Endothelial cell of umbilical vein (primary cell): ENCODE measurements at places on chromosomes 7 and 10.

- DNase-seq: no peak
- H3K27ac ChIP-seq: no peak overlapping the region
- no peaks in the 10 kb centered on the region for H3K4me1 ChIP-seq
- H3K4me3 ChIP-seq: no peak overlapping the region
- H3K27me3 ChIP-seq: no peaks in the 10 kb centered on the region
These were observed 115.2 kb upstream of the SFMBT2 start for GRCh38 chr10:7526017-7526400.

DNA sequence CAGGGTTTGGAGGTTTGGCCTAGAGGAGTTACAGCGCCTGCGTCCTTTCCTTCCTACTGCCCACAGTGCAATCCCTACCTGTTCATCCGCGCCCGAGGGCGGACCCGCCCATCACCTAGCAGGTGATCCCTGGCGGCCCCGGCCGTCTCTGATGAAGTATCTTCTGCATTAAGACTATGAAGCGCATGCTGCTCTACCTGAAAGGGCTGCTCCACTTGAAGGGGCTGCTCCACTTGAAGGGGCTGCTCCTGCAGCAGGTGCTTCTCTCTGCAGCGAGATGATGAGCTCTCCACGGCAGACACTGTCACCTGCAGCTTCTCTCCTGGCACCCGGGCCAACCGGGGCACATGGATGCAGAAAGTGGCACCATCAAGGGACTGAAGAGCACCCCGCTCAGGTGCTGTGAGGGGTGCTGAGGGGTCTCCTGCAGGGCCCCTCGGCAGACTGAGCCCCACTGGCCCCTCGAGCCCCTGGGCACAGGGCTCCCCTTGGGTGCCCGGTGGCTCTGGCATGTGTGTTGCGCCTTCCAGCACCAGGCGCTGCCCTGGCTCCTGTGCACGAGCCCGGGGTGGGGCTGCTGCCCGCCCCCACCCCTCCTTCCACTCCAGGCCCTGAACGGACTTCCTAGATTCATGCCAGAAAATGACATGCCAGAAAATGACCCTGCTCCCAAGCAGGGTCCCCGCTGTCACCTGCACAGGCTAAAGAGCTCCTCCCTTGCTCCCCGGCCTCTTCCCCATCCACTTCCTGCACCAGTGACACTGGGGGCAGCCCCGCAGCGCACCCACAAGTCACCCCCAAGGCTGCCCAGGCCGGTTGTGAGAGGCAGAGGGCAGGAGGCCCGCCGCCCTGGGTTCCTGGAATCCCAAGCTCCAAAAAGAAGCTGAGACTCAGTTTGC, 29.4 kb downstream of the WDR86 start:
- H3K4me1 ChIP-seq: no peaks in the 10 kb centered on the region
- peaks cover 16% of the 10 kb centered on the region for H3K27me3 ChIP-seq
- no peak for DNase-seq
- H3K4me3 ChIP-seq: no peak overlapping the region
- H3K36me3 ChIP-seq: peaks cover 13% of the 10 kb centered on the region
- no peak overlapping the region for H3K27ac ChIP-seq

GRCh38 chr7:135012229-135012628, 25.9 kb downstream of the AGBL3 start:
- H3K27ac ChIP-seq: no peak overlapping the region
- no peaks in the 10 kb centered on the region for H3K27me3 ChIP-seq
- no peaks in the 10 kb centered on the region for H3K4me1 ChIP-seq
- no peak overlapping the region for H3K4me3 ChIP-seq

DNA sequence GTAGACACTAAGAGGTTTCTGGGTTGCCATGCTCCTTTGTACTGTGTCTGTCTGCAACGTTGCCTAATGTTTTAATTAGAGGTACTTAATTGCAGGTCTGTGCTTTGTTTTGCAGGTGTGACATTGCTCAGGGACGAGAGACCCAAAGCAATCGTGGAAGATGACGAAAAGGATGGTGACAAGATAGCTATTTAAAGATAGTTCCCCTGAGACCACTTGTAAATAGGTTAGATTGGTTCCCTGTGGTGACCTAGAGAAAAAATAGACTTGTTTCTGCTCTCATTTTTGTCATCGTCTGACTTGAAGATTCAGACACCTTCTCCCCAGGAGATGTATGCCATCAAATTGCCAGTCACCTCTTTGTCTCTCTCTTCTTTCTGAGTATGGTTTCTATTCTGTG, 20.1 kb downstream of the PPP1R17 start:
- no peak for DNase-seq
- H3K27ac ChIP-seq: no peak overlapping the region

DNA sequence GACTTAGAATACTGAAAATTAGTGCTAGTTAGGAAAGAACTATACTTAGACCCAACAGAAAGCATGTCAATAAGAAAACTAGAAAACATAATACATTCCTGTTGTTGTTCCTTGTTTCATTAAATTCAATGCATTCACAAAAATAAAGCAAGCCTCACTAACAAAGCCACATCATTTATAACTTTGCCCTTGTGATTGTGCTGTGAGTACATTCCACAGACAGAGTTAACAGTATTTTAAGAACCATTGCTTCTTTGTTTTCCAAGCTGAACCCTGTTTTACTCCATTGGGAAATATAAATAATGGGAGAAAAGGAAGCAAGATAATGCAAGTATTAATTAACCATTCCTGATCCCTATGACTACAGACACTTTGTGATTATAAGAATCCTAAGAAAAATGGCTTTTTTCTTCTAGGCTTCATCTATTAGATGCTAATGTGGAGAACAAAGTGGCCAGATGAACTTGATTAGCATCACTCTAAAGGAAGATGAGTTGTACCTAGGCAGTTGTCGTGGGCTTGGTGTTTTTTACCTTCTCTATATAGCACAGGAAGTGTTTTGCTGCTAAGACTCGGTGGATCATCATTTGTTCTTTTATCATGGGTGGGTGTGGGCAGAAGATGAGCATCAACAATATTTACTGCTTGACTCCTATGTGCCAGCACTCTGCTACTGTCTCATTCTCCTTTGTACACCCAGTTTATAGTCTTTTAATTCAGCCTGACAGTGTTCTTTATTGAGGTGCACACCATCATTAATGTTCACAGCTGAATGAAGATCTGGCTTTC, 34.2 kb upstream of the ZNRF2 start:
- no peak overlapping the region for H3K4me3 ChIP-seq
- H3K36me3 ChIP-seq: no peaks in the 10 kb centered on the region
- H3K27me3 ChIP-seq: peaks cover 24% of the 10 kb centered on the region
- no peaks in the 10 kb centered on the region for H3K4me1 ChIP-seq
- H3K27ac ChIP-seq: no peak overlapping the region

DNA sequence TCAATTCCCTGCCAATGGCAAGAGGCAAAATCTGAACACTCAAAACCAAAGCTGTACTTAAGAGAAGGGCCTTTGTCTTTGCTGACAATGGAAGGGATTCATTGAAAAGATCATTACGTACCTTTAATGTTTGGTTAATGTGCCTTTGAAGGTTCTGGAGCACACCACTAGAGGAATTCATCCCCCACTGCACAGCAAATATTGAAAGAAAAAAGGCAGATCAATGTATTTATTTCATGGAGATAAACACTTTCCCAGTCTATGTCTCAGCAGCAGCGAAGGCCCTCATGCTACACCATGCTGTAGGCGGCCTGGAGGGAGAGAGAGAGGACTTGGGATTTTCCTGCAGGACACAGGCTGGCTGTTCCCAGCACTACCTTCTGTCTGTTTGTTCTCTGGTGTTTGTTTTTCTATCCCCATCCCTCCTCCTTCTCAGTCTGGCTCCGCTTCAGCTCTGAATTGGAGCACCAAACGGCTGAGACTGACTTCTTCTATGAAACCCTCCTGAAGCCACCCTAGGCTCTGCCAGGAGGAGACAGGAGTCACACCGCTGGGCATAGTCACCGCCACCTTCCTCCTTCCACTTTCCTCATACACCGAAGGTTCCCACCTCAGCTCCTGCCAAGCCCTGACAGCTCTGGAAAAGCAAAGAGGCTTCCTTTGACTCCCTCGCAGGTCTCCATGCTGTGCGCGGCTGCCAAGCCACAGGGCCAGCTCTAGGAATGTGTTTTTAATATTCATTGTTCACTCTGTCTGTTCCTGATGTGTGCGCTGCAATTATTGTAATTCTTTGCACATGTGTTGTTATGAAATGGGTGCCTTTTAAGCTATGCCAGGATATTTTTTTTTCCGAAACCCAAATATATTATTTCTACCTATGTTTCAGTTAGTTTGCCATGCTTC, 301.5 kb downstream of the FZD1 start:
- no peak overlapping the region for H3K27ac ChIP-seq
- no peak for DNase-seq
- H3K27me3 ChIP-seq: no peaks in the 10 kb centered on the region
- H3K4me1 ChIP-seq: no peaks in the 10 kb centered on the region

GRCh38 chr7:93927585-93927984, 6.0 kb downstream of the GNG11 start:
- no peak overlapping the region for H3K27ac ChIP-seq
- peaks cover 21% of the 10 kb centered on the region for H3K4me1 ChIP-seq
- no peak for DNase-seq
- no peaks in the 10 kb centered on the region for H3K27me3 ChIP-seq

DNA sequence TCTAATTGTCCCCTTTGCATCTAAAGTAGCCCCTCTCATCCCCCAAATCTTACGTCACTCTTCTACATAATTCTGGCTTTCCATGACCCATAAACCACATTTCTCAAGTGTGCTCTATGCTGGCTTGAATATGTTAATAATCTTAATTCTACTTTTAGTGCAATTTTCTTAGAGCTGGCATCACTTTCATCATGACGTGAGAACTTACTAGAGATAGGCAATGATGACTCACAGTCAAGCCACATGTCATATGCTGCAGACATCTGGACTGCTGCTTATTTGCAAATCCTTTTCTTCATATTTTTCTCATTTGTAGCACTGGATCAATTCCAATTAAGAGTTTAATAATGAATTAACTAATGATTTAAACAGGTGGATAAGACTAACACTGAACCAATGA, 260.7 kb upstream of the PRKCQ start:
- no peaks in the 10 kb centered on the region for H3K36me3 ChIP-seq
- no peaks in the 10 kb centered on the region for H3K27me3 ChIP-seq
- no peak overlapping the region for H3K4me3 ChIP-seq

GRCh38 chr10:59655309-59655708, 54.3 kb downstream of the SLC16A9 start:
- no peaks in the 10 kb centered on the region for H3K4me1 ChIP-seq
- H3K27ac ChIP-seq: no peak overlapping the region
- H3K4me3 ChIP-seq: no peak overlapping the region
- H3K27me3 ChIP-seq: no peaks in the 10 kb centered on the region

- DNase-seq: no peak
- H3K36me3 ChIP-seq: no peaks in the 10 kb centered on the region
- no peaks in the 10 kb centered on the region for H3K4me1 ChIP-seq
- no peak overlapping the region for H3K4me3 ChIP-seq
- no peak overlapping the region for H3K27ac ChIP-seq
These were observed 305.9 kb upstream of the RNF32 start for GRCh38 chr7:156334636-156335035.
